ENCODE measurements at places on chromosomes 2 and 18. TPM values are rescaled to one million over a fixed set of nuclear protein-coding genes. Genes with fewer than 3 reads are reported as not detected.

DNA sequence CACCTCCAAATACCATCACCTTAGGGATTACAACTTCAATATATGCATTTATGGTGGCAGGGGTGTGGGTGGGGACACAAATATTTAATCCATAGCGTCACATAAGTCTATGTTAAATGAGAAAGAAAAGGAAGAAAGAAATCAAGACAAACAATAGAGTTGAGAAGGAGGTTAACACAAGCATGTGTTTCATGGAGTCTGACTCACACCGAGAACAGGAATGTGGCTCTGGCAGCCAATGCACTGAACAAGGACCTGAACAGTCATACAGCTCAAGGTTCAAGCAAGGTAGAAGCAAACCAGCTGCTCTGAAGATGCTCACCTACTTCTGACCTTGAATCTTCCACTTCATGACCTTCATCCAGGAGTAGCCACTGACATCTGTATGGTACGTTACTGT, 36.2 kb upstream of the LPIN1 start:
- DNase-seq, result no peak

DNA sequence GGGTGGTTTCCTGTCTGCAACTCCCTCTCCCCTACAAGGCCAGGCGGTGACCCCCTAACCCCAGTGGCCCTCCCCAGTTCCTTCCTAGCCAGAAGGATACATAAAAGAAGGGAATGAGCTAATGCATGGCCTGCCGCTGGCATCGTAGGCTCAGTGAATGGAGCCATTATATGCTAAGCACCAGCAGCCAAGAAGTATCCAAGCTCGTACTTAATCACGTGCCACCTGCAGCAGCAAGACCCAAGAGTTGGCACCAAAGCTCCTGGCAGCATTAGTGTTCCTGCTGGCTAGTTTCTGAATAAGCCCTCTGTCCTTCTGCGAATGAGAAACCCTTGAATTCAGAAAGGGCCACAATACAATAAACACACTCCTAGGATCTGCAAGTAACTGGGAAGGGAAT, 4.3 kb downstream of the DBI start:
- DNase-seq, result no peak

- no peak for DNase-seq
Measured at GRCh38 chr2:42764901-42765300, 966 bp upstream of the OXER1 start.

The ANKRD29 gene
- polyA plus RNA-seq, result 11.5 TPM

GRCh38 chr18:28512357-28512756, 335.4 kb upstream of the CDH2 start:
- no peak for DNase-seq

DNA sequence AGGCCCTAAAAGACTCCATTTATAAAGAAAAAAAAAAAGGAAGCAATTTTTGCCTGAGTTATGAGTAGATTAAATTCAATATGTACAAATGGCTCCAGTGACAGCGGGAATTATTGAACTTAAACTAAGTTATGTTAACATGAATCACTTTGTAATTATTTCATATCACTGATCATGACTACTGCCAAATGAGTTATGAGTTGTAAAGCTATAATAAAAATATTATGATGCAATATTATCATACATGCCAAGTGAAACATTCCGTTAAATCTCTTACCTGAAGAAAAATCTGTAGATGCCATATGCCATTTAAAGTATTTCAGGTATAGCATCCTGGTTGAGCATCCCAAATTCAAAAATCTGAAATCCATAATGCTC, 217.5 kb downstream of the DLGAP1 start:
- no peak for DNase-seq

- DNase-seq, result no peak
Measured at GRCh38 chr2:99784946-99785345, 295.1 kb upstream of the REV1 start.

DNA sequence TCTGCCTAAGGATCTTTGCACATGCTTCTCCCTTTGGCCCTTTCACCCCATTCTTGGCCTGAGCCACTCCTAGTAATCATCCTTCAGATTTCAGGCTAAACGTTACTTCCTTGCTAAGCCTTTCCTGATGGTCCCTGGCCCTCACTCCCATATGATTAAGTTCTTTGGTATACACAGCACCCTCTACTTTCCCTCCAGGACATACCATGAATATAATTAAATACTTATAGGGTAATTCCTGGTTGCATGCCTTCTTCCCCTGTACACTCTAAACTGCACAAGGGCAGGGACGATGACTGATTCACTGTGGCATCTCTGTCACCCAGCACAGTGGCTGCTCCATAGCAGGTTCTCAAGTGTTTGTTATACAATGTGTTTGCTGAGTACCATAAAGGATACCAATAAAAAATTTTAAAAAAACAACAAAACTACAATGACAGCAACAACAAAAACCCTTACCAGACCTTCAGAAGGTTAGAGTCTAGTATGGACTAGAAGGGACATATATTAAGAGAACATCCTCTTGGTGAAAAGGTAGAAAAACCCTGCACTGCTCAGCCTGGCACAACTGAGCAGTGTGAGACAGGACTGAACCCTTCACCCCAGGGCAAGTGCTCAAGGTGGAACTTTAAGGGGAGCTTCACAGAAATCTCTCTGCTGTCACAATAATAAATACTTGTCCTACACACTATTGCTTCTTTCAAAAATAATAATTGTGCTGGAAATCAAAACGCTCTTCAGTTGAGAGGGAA, 76.2 kb downstream of the AAK1 start:
- no peak for DNase-seq

DNA sequence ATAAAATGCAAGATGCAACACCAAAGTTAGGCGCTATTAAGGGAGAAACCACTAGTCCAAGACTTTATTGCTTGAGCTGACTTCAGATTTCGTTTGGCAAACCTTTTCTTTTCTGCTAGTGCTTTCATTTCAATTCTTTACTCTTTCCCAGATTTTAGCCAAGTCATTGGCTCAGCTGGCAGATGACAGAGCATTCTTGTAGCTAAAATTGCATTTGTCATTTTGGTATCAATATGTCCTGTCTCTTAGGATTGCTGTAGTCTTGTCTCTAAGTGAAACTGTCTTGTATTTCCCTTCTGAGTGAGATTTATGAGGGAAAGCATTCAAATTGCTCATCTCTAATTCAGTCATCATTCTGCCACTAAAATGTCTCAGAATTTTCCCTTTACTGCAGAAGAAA, 335.1 kb downstream of the METTL4 start:
- DNase-seq, result no peak

- no peak for DNase-seq
Measured at GRCh38 chr2:225140723-225141122, 98.5 kb upstream of the DOCK10 start.

GRCh38 chr2:134368009-134368817, 114.3 kb downstream of the MGAT5 start:
- no peak for DNase-seq

DNA sequence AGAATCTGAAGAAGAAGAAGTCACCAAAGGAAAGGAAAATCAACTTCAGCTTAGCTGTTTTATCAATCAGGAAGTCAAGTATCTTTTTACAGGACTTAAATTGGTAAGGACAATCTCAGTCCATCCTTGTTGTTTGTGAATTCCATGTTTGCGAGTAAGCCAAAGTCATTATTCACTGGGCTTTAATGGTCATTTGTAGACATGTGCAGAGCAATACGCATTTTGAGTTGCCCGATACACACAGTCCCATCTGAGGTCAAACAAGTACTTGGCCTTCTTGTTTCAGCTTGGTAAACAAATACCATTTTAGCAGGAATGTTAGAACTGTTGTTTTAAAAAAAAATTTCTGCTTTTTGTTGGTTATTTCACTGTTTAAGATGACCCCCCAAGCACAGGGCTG, 40.9 kb downstream of the USP14 start:
- no peak for DNase-seq

The PSMA8 gene
- not detected for polyA plus RNA-seq

The CTIF gene
- 74.1 TPM for polyA plus RNA-seq

GRCh38 chr18:34976123-34976522, 65.1 kb upstream of the MAPRE2 start:
- peak; percentile 22 for DNase-seq

GRCh38 chr2:172389685-172390339, 37.6 kb upstream of the ITGA6 start:
- no peak for DNase-seq

DNA sequence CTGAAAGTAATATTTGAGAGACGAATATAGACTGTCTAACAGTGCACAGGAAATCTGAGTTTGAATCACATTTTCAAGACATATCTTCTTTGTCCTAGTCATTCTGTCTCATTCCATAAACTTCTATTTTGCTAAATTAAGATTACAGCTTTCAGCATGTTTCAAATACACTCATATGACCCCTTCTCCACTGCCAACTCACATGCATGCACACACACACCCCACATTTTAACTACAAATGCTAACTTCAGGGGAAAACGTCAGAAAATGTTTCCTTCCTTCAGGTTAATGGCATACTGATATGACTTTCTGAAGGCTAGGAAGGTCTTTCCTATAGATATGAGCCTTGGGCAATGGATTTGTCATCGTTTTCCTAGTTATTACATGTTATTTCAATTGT, 373.7 kb downstream of the RBM43 start:
- DNase-seq, result no peak

DNA sequence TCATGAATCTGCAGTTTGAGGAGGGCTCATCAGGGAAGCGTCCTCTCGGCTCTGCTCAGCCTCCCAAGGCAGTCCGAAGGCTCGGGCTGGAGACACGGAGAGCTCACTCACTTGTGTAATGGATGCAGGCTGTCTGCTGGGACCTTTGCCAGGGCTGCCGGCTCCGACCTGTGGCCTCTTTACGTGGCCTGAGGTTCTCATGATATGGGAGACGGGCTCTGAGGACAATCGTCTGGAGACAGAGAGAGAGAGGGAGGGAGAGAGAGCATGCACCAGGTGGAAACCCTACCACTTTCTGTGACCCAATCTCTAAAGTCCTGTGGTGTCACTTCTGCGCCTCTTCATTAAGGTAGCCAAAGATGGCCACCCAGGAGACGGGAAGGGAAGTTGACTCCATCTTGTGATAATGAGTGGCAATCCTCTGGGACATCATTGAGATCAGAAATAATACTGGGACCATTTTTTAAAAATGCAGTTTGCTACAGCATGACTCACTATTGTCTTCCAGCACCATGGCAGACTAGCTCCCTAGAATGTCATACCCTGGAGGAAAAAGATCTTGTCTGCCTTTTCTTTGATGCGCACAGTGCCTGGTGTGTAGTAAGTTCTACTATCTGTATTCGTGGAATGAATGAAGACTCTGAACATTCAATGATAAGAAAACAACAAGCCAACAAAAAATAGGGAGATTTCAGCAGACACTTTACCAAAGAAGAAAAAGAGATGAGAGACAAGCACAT, 60.2 kb downstream of the CD8B2 start:
- peak; percentile 30 for DNase-seq

- no peak for DNase-seq
Measured at GRCh38 chr18:74248595-74248994, 43.2 kb downstream of the CYB5A start.

- DNase-seq, result no peak
Measured at GRCh38 chr18:10051877-10052631, 138.2 kb downstream of the VAPA start.

DNA sequence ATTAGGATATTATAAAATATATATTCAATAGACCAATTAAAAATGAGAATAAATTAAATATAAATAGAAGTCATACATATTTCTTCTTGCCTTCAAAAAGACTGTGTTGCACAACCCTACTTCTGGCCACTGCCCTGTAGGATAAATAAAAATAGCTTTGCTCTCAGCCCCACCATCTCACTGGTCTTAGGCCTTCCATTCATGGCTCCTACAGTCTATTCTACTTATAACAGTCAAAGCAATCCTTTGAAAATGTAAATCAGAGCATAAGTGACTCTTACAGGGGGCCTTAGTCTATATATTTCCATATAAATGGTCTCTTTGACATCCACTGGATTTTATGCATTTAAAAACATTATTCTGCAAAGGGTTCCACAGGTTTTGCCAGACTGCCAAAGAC, 72.9 kb downstream of the KLF7 start:
- no peak for DNase-seq

DNA sequence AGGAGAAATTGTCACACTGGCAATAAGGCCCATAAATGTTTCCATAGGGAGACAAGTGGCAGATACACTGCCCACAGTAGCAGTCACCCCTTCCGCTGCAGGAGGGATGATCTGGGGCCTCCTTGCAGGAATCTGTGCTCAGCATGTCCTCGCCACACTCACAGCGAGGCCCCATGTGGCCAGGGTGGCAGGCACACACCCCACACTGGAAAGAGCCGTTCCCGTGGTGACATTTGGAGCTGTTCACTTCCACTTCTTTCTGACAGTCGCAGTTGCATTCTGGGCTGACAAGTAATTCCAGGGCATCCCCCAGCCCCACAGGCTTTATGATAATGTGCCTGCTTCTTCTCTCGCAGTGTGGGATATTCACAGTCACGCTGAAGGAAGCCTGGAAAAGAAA, 62.6 kb downstream of the ITGB6 start:
- no peak for DNase-seq

- DNase-seq, result peak; percentile 48
Measured at GRCh38 chr2:172693037-172693436, 42.6 kb upstream of the RAPGEF4 start.

Measured in heart right ventricle (tissue), 16 donors.